Stimulated activated CD8-positive, alpha-beta memory T cell treated with anti-CD3 and anti-CD28 coated beads, Interleukin-7, amount 100 ng/mL, for 1 hour (primary cell): ENCODE measurements at places on chromosomes 6 and 20.

GRCh38 chr6:111114087-111114443 is 26.8 kb downstream of the SLC16A10 start:
- no peak for DNase-seq

DNA sequence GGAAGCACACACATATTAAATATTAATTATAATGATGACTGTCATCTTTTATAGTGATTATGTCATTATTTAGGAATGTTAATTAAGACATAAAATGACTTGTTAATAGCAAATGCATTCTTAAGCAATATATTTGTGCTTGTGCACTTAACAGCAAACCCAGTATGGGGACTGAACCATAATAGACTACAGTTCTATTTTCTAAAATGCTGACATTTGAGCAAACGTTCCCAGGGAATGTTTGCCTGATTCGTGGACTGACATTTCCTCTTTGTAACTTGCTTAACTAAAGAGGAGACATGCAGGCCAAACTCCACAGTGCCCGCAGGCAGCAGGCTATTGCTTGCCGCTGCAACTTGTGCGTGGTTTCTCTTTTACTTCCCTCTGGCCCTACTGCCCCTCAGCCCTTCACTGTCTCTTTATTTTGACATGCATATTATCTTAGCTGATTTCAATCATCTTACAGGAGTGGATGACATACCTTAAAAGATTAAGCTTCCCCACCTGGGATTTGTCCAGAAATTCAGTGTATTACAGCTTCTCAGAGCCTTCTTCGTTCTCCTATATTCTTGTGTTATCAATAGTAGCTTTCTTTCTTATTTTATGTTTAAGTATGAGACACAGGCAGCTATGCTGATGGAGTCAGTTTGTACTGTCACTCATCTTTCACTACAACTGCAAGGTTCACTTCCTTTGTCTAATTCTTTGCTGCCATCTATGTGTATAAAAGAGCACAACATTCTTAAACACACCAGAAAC is 141.5 kb downstream of the GMDS start:
- DNase-seq, result no peak

DNA sequence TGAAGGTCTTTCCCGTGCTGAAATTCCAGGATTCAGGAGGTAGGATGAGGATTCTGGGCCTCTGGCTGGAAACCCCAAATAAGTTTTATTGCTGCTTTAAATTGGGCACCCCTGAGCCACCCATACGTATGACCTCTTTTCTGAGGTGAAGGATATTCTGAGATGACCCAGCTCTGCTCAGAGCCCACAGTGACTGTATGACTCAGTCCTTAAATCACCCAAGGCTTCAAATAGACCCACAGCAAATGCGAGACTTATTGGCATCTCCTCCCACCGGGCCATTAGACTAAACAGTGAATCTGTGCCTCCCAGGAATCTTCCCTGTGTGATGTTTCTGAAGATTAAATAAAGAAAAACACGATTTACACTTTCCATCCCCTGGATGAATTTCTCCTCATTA is 9.5 kb downstream of the SIRPG start:
- no peak for DNase-seq

- DNase-seq, result no peak
Observed at GRCh38 chr6:29935273-29935955, 6.9 kb upstream of the HLA-A start.

GRCh38 chr6:32271429-32271828 is 47.6 kb upstream of the NOTCH4 start:
- DNase-seq, result no peak

DNA sequence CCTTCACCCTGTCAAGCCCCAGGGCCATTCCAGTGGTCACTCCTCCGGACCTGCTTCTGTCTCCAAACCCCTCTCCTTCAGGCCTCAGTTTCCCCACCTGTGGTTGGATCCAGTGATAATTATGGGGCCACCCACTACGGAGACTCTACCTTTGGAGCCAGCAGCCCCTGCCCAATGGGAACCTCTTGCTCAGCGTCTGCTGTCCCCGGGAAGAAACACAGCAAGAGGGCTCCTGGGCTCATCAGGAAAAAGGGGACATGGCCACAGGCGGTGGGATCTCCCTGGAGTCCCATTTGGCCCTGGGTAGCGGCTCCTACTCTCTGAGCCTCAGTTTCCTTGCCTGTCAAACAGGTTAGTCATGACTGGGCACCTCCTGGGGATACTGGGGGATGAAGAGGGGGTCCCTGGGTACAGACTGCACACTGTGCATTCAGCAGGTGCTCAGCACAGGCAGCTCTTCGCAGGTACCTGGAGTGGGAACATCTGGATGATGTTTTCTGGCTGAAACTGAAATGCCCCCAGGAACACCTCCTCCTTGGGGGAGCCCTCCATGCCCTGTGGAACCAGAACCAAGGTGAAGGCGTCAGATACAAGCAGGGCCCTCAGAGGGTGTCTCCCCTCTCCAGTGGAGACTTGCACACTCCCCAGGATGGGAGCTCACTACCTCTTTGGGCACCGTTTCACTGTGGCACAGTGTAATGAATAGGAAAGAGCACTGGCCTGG is 19.4 kb downstream of the SUN5 start:
- DNase-seq, result no peak

- no peak for DNase-seq
Observed at GRCh38 chr6:108760126-108761050, 87.8 kb upstream of the ARMC2 start.

DNA sequence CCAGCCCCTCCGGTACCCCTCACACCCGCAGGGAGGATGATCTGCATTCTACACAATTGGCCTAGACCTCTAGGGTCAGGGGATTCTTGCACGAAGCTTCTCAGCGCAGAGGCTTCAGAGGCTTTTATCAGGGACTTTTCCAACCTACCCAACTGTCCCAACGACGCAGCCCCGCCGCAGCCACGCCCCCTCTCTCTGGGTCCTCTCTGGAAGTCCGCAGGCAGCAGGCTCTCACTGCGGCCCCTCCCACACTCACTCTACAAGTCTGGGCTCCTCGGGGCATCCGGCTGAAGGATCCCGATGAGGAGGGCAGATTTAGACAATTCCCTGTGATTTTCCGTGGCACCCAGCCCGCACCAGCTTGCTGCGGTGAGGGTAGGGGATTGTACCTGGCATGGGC is 227.7 kb upstream of the RNF24 start:
- DNase-seq, result no peak

- DNase-seq, result no peak
Observed at GRCh38 chr6:28003059-28003458, 46.0 kb downstream of the OR2B6 start.

GRCh38 chr20:41219824-41220223 is 82.5 kb downstream of the PLCG1 start:
- DNase-seq, result no peak

GRCh38 chr20:51183451-51183850 is 160.5 kb upstream of the KCNG1 start:
- DNase-seq, result no peak

- no peak for DNase-seq
Observed at GRCh38 chr6:37623666-37624065, 74.0 kb downstream of the MDGA1 start.

DNA sequence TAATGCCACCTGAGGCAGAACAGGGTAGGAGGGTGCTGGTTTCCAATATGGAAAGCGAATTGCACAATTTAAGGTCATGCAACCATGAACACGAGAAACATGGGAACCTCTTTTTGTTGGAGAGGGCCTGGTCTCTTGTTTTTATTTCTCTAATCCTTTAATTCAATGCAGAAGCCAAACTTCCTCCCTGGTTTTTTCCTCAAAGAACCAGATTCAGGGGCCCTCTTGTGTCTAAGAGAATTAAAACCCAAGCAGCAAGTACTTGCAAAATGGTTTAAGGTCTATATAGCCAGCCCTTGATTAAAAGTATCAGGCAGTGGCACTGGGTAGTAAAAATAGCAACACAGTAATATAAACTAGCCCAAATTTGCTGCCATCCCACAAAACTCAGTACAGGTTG is 19.5 kb downstream of the GSTA4 start:
- no peak for DNase-seq

- no peak for DNase-seq
Observed at GRCh38 chr6:2817903-2818443, 23.7 kb downstream of the SERPINB1 start.

GRCh38 chr6:35804996-35805736 is at the start of gene LHFPL5:
LHFPL5 (plus strand) TSS chr6:35805352; CDS start chr6:35805671, 319 bp downstream.
- DNase-seq, result peak; percentile 17

DNA sequence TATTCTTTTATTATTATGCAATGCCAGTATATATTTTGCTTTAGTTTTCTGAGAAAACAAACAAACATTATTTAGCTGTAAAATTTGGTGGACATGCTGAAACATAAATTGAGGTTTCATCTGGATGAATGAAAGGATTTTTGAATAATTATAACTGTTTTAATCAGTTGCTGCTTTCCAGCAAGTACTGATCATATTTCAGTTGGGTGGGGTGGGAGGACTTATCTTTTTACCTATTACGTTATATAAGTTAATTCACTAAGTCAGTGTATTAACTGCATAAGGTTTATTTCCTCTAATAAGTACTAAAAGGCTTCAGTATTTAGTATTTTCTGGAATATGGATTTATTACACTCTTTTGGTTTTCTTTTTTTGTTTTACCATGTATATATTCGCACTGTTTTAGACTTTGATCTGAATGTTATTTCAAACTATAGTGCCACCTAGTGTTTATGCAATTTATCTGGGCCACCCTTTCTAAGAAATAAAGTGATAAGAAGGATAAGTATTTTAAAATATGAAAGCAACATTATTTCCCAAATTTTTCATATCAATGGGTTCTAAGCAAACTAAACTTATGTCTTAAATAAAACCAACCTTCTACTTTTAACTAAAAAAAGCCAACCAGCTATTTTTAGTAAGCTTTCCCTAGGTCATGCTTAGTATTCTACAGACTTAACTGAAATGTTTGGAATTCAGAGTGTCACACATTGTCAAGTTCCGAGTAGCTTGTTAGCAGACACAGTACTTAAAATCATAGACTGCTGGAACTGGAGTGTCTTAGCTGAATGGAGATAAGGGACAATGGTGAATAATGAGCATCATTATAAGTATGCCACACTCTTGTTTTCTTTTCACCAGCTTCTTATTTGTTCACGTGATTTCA is 105.4 kb upstream of the MCHR2 start:
- DNase-seq, result no peak

DNA sequence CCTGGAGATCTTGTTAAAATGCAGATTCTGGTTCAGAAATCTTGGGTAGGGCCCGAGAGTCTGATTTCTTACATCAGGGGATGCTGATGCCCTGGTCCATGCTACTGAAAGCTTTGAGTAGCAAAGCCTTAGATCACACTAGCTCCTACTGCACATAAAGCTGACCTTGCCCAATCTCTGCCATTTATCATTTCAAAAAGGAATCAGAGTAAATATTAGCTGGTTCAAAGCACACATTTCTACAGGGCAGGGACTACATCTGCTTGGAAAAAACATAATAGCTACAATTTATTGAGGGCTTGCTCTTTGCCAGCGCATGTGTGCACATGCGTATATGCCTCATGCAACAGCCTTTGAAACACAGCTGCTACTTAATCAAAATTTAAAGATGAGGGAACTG is 440.4 kb upstream of the ARID1B start:
- no peak for DNase-seq

DNA sequence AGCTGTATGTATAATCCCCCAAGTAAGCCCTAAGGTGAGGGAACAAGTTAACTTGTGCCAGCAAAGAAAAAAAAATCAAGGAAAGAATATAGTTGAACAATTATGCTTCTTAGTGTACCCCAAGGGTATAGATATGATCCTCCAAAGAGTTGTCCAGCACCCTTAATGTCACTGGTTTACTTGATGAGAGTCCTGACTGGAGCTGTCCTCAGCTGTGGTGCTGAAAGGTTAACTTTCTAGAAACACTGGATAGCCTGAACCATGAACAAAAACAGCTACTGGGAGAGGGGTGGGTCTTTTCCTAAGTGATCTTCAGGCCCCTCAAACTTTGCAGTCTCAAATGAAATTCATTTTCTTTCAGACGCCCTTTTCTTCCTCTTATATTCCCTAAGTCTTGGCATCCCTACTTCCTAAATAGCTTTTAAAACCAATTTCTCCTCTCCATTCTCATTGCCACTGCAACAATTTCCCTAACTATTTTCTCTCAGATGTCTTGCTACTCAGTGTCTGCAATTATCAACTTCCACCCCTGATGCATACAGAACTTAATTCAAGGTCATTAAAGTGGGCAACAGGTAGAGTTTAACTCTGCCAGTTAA is 83.5 kb upstream of the PROKR2 start:
- no peak for DNase-seq

GRCh38 chr6:68711386-68712000 is 76.4 kb downstream of the ADGRB3 start:
- DNase-seq, result no peak

- no peak for DNase-seq
Observed at GRCh38 chr6:36727505-36728021, 29.9 kb downstream of the RAB44 start.

GRCh38 chr6:73671911-73672685 is 18.3 kb upstream of the SLC17A5 start:
- DNase-seq, result no peak

GRCh38 chr6:153435787-153436186 is 304.7 kb upstream of the RGS17 start:
- DNase-seq, result no peak

GRCh38 chr6:85580878-85581267 is 12.8 kb downstream of the SNX14 start:
- no peak for DNase-seq

DNA sequence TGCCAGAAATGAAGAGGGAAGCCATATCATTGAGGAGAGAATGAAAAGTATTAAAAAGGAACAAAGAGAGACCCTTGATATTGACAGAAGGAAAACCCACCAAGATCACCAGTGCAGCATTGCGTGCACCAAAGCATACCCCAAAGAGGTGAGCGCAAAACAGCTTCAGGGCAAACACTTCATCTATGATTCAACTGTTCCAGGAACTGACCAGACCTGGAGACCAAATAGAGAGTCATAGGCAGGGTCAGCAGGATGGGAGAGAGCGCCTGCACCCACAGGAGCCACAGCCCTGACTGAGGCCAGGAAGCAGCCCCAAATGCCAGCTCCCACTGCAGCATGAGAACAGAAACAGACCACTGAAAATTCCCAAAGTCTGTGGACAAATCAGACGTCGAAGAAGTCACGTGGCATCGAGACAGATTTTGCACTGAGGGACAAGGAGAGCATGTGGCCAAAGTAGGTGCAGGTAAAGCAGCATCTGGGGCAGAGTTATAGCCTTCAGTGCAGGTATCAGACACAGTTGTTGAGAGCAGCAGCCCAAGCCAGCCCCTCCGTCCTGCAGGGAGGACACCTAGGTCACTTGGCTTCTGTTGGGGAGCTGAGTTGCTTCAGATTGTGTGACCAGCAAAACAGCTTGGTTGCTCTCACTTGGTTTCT is 29.3 kb downstream of the CHRNA4 start:
- no peak for DNase-seq

- DNase-seq, result no peak
Observed at GRCh38 chr6:152587473-152587872, 49.7 kb downstream of the SYNE1 start.
